ENCODE measurements at places on chromosomes 4 and X.

DNA sequence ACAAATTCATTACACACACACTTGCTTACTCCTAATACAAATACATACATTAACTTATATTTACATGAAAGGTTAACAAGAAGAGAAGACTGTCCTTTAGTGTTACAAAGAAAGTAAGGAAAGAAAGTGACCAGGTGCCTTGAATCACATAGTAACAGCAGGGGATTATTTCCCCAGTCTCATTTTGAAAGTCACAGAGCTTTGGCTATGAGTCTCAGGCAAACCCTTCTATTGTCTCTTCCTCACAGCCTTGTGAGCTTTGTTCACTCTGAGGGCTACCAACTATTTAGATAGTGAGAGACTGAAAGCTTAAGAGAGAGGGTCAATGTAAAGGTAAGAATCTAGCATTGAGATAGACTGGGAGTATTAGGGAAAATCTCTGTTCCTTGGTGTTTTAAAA is 161.6 kb downstream of the NPNT start:
- no peak for DNase-seq

GRCh38 chr4:7753931-7754465 is 185.7 kb downstream of the AFAP1 start:
- no peak for DNase-seq

- DNase-seq, result no peak
These were observed 104.3 kb upstream of the RAPGEF2 start for GRCh38 chr4:158998624-158999023.

- no peak for DNase-seq
These were observed 112.0 kb downstream of the CFAP299 start for GRCh38 chr4:80447493-80447892.

DNA sequence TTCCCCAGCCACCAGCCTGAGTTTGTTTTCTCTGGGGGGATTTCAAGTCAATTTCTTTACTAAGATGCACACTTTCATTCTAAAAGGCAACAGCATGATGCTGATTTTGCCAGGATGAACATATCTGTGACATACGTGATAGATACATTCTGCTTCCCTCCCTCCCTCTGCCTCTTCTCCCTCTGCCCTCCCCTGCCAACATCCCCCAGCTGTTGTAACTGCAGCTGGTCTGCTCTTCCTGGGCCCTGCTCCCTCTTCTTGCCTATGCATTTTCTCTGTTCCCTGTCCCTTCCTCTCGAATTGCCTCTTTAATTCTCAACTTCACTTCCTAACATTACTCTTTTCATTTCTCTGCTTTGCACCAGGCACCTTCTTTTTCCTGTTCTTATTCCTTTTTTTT is 83.4 kb downstream of the AASDH start:
- DNase-seq, result no peak

GRCh38 chr4:121449416-121449815 is 68.6 kb upstream of the QRFPR start:
- DNase-seq, result no peak

- no peak for DNase-seq
These were observed 569 bp downstream of the RPS3A start for GRCh38 chr4:151099976-151100417.

DNA sequence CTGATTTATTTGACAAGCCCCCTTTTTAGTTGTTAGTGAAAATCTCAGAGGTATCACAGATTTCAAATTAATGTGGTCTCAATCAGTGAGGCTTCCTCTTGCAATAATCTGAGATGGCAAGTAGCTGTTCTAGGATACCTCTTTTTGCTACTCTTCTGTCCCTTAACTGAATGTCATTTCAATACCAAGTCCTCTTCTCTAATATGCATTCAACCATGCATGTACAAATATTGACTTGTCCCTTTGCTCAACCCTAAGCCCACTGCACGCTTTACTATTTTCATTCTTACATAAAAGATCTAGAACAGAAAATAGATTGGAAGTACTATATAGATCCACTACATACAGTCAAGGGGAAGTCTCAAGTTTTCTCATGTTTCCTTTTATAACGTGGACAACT is 164.2 kb downstream of the CBR4 start:
- DNase-seq, result no peak

GRCh38 chr4:129109965-129110824 is 14.2 kb downstream of the C4orf33 start:
- DNase-seq, result no peak

DNA sequence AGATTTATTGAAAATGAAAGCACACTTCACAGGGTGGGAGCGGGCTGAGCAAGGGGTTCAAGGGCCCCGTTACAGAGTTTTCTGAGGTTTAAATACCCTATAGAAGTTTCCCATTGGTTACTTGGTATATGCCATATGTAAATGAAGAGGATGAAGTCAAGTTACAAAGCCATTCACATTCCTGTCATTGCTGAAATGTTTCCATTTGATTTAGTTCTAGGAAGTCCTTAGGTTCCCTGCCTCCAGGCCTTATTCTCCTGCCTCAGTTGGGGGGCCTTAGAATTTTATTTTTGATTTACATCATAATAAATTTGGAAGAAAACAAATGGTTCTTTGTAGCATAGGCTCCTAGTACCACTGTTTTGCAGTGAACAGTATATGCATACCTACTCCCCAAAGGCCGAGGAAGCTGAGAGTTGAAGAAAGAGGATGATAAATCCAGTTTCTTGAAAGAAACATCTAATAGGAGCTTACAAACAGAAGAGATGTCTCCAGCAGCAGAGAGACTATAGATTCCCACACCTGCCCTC is 31.8 kb downstream of the SERTM2 start:
- DNase-seq, result no peak

DNA sequence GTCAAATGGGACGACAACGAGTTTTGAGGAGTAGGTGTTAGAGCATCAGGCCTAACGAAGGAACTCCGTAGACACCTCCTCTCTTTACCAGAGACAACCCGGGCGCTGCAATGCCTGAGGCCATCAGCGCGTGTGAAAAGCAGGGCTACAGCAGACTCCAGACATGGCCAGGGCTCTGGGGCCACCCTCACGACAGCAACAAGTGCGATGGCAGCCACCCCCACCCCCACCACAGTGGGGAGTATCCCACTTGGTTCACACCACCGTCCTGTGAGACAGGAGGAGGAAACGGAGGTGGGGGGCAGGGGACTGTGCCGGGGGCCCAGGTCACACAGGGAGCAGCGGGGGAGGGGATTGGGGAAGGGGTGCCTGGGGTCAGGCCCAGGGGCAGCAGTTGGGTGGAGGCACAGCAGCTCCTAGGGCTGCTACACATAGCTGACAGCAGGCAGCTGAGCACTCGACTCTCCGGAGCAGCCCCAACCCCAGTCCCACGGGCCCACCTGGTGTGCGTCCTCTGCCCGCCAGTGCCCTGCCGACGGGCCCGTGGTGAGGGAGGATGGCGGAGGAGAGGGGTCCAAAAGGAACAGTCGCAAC is 8.5 kb downstream of the LRPAP1 start:
- no peak for DNase-seq

GRCh38 chr4:113311047-113311446 is 261.6 kb downstream of the ANK2 start:
- no peak for DNase-seq

GRCh38 chr4:75698162-75698962 is 25.2 kb upstream of the G3BP2 start:
- DNase-seq, result no peak

- no peak for DNase-seq
These were observed 64.8 kb downstream of the HPGD start for GRCh38 chr4:174457468-174457867.

- no peak for DNase-seq
These were observed 10.1 kb upstream of the MTMR1 start for GRCh38 chrX:150683112-150683511.

- no peak for DNase-seq
These were observed 9.0 kb upstream of the SLC25A14 start for GRCh38 chrX:130330706-130331105.

DNA sequence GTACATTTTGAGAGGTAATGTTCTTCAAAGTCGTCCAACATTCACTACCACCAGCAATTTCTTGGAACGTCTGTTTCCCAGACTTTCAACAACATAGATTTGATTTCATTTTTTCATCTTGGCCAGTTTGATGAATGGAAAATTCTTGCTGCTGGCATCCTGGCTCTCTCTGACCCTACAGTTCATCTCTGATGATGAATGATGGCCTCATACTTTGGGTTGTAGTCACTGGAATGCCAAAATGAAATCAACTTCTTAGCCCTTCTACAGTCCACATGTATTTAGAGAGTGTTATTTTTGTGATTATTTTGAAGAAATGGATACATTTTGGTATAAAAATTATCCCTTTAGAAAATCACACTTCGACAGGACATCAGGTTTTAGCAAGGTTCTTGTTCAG is 8.8 kb downstream of the CHST7 start:
- DNase-seq, result no peak

DNA sequence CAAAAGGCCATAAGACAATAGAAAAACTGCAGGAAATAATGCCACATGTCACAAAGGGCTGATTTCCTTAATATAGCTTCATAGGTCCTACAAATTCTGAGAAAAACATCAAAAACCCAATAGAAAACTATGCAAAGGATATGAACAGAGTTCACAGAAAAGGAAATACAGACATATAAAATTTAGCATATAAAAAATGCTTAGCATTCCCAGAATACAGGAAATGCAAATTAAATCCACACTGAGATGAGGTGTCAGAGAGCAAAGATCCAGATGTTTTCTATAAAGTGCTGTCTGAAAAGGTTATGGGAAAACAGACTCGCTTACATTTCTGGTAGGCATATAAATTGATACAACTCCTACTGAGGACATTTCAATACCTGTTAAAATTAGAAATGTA is 33.8 kb downstream of the TXK start:
- DNase-seq, result no peak

DNA sequence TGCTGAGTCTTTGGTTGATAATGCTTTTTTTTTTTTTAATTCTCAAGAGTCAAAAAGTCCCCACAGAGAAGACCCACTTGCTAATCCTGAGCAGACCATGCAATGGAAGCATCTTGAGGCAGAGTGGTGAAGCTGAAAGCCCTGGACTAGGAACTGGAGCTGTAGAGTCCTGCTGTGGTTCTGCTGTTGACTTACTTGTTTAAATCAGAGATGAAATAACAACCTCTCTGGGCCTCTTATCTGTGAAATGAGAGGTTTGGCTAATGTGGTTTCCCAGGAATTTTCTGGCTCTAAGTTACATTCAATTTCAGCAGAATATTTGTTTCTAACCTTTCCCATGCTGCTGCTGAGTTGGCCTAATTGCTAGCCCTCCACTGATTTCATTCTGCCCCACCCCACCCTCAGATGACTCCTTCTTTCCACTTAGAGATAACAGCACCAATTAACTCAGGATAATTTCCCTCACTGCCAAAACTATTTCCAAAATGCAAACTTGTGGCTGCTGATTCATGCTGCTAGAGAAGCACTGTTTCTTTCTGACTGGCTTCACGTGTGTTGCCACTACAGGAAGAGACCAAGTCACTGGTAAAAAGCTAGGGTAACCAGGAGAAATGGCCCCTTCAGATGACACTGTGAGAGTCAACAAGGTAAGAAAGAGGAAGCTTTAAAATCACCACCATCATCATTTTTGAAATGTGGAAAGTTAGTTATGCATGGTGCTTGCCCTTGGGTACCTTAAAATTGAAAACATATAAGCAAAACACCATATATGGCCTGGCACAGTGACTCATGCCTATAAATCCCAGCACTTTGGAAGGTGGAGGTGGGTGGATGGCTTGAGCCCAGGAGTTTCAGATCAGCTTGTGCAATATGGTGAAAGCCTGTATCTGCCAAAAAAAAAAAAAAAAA is 326.4 kb downstream of the DCHS2 start:
- DNase-seq, result no peak

DNA sequence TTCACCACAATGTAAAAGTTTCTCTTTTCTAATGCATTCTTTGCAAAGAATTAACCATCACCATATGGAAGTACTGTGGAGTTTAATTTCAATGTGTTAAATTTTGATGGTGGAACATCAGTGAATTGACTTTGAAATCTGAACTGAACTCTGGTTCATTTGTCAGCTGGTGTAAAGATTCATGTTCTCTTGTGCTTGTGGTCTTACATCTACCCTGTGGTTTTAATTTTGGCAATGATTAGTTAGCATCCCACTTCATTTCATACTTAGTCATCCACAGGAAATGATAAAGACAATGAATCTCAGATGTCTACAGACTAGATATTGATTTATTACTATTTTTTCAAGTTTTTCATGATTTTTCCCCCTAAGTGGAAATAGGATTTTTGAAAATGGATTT is 77.8 kb downstream of the GRID2 start:
- DNase-seq, result no peak

- no peak for DNase-seq
These were observed 145.4 kb downstream of the EMCN start for GRCh38 chr4:100372432-100372831.

DNA sequence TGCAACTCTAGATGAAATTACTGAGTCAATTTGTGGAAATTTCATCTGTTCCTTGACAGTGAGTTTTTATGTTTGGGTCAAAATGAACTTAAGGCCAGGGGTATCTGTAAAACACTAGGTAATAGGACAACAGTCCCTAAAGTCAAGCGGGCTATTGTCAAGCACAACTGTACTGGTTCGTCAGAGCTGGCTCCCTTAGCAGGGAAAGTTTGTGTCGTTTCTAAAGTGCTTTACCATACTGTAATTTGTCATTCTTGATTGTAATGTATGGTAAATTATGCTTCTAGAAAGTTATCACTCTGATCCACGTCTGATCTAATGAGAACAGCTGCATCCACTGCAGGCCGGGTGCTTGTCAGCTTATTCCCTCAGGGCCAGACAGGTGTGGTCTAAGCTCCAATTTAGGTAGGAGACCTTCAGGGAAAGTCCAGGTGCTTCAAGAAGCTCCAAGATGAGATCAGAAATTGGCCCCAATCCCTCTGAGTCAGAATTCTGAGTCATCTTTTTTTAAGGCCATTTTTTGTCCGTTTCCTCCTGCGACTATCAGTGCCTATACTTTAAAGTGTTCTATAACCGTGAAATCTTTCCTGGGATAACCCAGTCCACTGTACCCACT is 92.2 kb downstream of the PALLD start:
- no peak for DNase-seq

DNA sequence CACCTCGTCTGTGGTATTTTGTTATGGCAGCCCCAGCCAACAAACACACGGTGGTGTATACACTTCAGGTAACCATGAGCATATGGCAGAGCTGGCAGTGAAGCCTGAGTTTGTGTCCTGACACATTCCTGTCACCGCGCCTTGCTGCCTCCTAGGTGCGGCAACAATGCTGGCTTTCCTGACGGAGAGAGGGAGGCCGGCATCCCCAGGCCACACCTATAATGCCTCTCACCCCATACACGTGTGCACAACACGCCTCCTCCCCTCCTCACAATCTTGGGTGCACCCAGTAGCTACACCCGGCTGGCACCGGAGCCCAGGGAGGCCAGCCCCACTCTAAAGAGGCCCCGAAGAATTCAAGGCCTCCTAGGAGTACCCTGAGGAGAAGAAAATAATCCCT is 158.5 kb downstream of the NSUN7 start:
- DNase-seq, result no peak

DNA sequence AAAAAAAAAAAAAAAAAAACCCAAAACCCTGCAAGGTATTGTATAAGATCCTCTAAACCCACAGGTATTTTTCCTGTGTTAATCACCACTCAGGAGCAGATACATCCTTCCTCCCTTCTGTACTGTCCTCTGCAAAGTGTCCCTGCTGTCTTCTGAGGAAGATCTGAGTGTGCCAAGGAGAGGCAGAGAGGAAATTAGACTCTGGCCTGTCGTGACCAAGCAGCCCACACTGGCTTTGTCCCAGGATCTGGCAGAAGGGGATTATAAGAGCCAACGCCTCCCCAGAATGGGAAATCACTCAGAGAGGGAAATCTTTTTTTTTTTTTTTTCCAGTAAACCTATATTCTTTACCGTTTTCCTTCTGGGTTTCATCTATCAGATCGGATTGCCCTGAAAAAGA is 39.6 kb downstream of the PTCHD1 start:
- DNase-seq, result no peak

Data from activated CD8-positive, alpha-beta memory T cell treated with anti-CD3 and anti-CD28 coated beads for 1 hour (primary cell).